ENCODE measurements at places on chromosomes 4 and X. TPM values are rescaled to one million over a fixed set of nuclear protein-coding genes. Genes with fewer than 3 reads are reported as not detected.

Gene UCP1
- not detected for polyA plus RNA-seq

Gene RNF150
- 42.4 TPM for polyA plus RNA-seq

Gene FGA
- polyA plus RNA-seq, result not detected

Gene MAGEA2
- polyA plus RNA-seq, result not detected

Gene GAGE12J
- not detected for polyA plus RNA-seq

Gene DMP1
- not detected for polyA plus RNA-seq

Gene PWWP3B
- 26.3 TPM for polyA plus RNA-seq

Gene AMTN
- polyA plus RNA-seq, result not detected

DNA sequence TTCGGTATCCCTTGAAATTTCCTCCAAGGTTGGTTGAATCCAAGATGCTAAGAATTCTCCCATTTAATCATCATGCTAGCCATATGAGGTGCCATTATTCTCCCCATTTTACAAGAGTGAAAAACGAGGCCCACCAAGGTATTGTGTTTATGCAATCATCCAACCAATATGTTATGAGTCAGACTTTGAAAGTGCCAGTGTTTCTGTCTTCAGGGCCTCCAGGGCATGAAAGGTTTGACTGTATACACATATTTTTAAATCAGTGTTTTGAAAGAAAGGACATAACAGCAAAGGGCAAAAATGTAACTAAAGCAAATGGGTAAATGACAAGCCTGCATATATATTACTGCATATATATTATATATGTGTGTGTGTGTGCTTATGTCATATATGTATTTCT lies 541.2 kb upstream of the SMIM31 start:
- DNase-seq, result no peak

- no peak for DNase-seq
Measured at GRCh38 chrX:130793975-130794374, 109.0 kb downstream of the ENOX2 start.

DNA sequence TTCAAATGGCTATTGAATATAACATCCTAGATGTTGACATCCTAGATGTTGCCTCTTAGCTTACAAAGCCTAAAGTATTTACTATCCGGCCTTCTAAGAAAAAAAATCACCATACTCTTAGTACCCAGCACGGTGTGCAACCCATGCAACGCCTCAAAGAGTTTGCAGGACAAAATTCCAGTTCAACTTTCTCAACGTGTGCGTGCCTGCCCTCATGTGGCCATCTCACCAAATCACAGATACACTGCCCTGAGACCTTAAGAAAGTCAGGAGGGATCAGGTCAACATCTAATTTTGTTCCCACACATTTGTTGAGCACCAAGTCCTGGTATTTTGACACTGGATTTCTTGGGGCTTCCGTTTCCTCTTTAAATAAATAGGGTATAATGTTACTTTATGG lies 68.3 kb downstream of the CRMP1 start:
- no peak for DNase-seq

GRCh38 chr4:121252224-121252806 lies 88.2 kb upstream of the TNIP3 start:
- peak; percentile 76 for DNase-seq

GRCh38 chr4:14790494-14790893 lies 211.8 kb upstream of the CPEB2 start:
- no peak for DNase-seq

DNA sequence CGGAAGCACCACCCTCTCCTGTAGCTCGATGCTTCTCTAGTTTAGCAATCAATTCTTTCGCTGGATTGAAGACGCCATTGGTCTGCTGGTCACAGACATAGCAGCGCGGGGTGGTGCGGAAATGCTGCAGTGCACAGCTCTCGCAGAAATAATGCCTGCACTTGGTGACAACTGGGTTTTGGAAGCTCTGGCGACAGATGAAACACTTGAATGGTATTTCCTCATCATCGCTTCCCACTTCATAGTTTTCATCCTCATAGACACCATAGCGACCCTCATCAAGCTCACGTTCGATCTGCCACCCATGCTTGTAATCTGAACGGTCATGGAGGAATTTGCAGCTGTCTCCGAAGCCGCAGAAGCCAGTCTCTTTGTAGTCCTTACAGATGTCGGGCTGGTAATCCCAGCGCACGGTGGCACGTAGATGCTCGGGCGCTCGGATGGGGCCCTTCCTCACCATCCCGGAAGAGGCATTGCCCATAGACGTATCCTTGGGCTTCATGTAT lies 854 bp downstream of the RNF113A start:
- DNase-seq, result peak; percentile 26

DNA sequence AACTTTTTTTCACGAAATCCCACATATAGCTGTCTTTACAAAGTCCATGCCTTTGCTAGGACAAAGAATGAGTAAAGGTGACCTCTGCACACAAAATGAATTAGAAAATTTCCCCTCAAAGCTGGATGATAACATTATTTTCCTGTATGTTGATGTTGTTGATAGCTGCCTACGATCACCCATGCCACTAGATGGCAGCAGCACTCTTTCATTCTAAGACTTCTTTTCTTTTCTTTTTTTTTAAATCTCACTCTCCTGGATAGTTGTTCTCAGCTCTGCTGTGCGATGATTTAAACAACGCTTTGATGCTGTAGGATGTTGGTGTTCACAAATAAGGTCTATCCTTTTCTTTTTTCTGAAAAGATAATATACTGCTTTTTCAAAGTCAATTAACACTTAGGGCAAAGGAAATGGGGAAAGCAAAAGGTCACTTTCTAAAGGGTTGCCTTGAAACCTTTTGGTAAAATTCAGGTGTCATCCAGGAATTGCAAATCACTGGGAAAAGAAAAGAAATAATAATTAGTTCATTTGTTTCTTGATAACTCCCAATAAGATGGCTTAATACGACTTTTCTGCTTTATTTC lies 266.8 kb downstream of the C4orf33 start:
- DNase-seq, result peak; percentile 79

- DNase-seq, result no peak
Measured at GRCh38 chrX:109886122-109886761, 116.7 kb upstream of the TMEM164 start.

- no peak for DNase-seq
Measured at GRCh38 chrX:154654372-154654771, 993 bp upstream of the CTAG2 start.

DNA sequence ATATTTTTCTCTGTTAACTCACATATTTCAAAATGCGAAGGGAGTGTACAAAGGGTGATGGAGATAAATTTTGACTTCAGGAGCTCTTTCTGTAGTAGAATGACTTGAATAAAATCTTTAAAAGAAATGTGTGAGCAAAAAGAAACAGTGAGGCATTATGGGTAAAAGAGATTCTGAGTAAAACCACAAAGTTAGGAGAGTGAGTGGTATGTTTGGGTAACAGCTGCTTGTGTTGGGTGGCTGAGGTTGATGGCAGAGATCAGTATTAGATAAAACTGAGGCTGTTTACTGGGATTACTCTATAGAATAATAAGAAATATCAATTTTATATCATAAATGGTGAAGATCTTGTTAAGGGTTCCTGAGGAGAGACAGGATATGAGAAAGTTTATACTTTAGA lies 434.2 kb upstream of the AMOT start:
- no peak for DNase-seq

GRCh38 chr4:78666830-78667258 lies 109.3 kb upstream of the BMP2K start:
- no peak for DNase-seq

- no peak for DNase-seq
Measured at GRCh38 chr4:14831416-14831815, 170.9 kb upstream of the CPEB2 start.

DNA sequence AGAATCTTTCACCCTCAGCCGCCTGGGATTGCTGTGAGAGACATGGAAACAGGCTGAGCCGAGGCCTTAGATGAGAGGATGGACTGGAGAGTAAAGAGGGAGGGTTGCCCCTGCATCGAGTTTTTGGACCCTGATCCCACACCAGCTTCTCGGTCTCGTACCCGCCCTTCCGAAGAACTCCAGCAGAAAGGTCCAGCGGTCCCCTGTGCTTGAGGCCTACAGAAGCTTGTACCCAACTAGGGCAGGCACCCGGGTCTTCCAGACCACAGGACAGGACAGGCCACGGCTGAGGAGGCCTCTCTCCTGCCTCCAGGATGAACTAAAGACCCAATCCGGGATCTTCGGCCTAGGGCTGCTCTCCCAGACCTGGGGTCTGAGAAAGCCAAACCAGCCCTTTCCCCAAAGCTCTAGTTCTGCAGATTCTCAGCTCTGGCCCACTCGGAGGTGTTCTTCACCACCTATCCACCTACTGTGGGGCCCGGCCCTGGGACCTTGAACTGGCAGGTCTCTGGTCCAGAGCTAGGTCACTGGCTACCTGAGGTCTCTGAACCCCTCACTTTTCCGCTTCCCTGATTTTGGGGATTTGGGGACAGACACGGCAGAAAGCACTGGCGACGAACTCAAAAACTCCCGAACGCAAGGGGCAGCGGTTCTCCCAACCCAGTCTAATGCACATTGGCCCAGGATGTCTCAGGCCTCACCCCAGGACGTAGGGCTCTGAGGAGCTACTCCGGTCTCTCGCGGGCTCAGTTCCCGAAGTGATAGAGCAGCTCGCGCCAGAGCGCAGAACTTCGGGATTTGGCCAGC lies 1.1 kb downstream of the NKX3-2 start:
- no peak for DNase-seq

DNA sequence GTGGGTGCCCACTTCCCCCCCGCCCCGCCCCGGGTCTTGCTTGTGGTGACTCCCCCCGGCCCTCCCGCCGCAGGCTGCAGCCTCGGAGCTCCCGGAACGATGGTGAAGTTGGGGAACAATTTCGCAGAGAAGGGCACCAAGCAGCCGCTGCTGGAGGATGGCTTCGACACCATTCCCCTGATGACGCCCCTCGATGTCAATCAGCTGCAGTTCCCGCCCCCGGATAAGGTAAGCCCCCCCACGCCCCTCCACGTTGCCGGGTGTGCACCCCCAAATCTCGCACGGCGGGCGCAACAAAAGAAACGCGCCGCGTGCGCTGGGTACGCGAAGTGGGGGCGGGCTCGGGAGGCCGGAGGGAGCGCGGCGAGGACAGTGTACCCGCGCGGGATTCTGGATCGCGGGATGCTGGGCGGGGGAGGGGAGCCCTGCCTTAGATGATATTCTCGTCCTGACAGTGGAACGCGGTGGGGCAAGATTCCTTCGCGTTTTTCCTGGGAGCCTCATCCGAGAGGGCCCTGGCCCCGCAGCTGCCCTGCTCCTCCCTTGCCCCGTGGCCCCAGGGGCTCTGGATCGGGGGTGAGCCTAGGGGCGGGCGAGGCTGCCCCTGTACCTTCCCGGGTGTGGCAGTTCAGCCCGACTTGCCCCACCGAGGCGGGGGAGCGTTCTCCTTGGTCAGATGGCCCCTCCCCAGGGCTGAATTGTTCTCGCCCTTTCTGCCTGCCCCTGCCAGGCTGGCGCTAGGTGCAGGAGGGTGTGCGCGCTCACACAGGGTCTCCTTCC lies 819 bp downstream of the NSG1 start:
- no peak for DNase-seq

DNA sequence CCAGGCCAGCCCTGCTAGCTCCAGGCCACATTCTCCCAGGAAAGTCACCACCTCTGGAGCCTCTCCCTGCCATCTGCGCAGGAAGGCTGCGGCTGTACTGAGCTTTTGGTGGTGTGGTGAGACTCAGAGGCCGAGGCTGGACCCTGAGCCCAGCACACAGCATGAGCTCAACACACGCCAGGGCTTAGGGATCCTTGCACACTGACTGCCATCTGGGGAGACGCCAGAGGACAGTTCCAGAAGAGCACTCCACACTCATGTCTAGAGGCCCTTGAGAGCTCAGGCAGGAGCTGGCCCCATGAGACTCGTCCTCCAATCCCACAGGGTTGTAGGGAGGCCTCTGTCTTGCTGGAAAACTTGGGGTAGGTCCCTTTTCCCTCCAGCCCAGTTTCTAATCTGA lies 40.6 kb downstream of the ABLIM2 start:
- DNase-seq, result no peak

- DNase-seq, result no peak
Measured at GRCh38 chr4:73603271-73603710, 16.9 kb downstream of the RASSF6 start.

- no peak for DNase-seq
Measured at GRCh38 chr4:10129196-10130177, 12.9 kb upstream of the WDR1 start.

GRCh38 chrX:40809210-40809609 lies 73.9 kb upstream of the MED14 start:
- no peak for DNase-seq

DNA sequence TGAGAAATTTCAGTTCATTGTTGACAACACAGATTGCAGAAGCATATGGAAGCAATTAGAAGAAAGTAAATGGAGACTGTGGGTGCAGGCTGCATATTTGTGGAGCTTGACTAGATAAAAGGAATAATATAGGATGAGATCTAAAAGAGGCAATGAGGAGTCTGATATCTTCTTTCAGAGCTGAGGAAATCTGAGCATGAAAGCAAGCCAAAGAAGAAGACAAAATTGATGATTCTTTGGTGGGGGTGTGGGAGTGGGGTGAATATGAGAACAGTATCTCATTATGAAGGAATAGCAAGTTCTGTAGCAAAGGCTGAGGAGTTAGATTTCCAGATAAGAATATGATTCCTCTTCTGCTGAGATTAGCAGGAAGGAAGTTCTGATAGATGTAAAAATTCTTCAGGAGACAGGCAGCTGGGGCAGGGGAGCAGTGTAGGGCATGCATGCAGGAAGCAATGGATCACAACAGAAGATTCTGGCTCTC lies 6.1 kb upstream of the PDHA2 start:
- DNase-seq, result no peak

DNA sequence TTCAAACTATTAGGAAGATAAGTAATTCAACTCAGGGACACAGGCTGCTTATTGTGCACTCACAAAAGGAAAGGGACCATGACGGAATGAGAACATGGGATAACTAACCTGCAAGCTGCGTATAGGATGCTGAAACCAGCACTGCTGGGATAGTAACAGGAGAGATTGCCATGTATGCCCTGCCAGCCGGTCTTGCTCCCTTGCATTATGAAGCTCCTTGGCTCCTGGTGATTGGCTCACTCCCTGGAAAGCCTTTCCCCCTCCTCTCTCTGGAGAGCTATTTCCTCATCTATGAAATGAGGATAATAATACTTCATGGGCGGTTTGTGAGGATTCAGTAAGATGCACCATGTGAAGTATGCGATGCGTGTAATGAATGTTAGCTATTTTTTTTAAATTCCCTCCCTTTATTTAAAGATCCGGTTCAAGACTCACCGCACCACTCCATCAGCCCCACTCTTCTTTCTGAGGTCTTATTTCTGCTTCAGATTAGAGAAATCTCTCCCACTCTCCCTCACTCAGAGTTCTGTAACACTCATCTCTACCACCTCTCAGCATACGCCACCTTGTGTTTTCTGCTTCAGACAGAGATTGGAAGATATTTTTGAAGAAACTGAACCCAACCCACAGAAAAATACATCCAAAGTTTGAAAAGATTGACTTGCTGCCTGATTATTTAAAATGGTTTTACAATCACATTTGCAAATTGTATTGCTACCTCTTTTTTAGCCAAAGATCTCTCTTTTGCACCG lies 18.4 kb downstream of the MSMO1 start:
- DNase-seq, result no peak

- peak; percentile 32 for DNase-seq
Measured at GRCh38 chr4:173045571-173045970, 123.0 kb upstream of the GALNT7 start.

- DNase-seq, result no peak
Measured at GRCh38 chr4:113586072-113586471, 175.5 kb downstream of the CAMK2D start.

GRCh38 chrX:74925225-74926088 lies at the start of gene NEXMIF:
Gene NEXMIF (minus strand): TSS chrX:74925452.
- DNase-seq, result peak; percentile 23

GRCh38 chrX:96004386-96004785 lies 680.3 kb upstream of the DIAPH2 start:
- no peak for DNase-seq

- DNase-seq, result no peak
Measured at GRCh38 chrX:25028726-25029125, 13.0 kb upstream of the ARX start.

- DNase-seq, result no peak
Measured at GRCh38 chrX:734362-734761, 103.8 kb downstream of the SHOX start.
